ENCODE measurements at places on chromosomes 3 and 15.

- no peak for DNase-seq
These were observed 11.9 kb downstream of the P3H2 start for GRCh38 chr3:190108804-190109203.

DNA sequence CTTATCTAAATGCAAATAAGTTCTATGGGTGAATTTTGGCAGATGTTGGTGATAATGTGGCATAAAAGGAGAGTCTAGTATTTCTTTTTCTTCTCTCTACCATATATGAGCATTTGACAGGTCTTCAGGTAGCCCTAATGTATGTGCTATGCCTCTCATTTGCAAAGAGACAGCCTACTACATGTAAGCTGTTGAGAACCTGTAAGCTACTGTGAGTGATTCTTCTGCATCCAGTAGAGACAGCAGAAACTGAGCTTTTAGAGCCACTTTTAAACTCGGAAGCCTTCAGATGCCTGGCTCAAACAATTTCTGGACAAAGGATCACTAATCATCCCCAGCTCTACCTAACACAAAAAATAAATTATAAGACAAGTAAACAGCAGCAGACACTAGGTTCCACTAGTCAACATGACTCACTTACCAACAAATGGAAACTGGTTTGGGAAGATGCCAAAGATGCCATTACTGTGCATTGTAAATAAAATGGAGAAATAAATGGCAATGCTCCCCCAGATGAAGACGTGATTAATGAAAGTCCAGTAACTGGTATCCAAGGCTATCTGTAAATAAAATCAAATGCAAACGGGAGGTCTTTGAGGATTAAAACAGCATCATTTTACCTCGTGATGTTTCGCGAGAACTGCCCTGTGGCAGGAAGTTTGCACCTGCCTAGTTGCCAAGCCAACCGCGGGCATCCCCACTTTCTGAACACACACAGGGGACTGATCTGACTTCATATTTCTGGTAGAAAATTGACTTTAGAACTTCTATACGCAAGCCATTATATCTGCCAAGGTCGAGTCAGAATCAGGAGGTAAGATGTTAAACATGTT, 245.3 kb downstream of the DTWD1 start:
- peak; percentile 44 for DNase-seq

GRCh38 chr3:41629986-41630385, 331.9 kb downstream of the ULK4 start:
- no peak for DNase-seq

GRCh38 chr3:191412759-191413158, 48.2 kb upstream of the PYDC2 start:
- no peak for DNase-seq

DNA sequence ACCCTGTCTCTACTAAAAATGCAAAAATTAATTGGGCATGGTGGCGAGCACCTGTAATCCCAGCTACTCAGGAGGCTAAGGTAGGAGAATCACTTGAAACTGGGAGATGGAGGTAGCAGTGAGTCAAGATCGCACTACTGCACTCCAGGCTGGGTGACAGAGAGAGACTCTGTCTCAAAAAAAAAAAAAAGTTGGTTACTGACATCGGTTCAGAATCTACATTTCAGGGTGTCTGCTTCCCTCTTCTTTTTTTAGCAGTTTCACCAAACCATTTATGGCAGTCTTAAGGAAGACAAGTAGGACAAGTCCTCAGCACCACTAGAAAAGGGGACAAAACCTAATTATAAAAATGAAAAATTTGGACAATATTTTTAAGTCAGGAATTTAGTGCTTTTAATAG, 3.3 kb upstream of the USP4 start:
- DNase-seq, result no peak

DNA sequence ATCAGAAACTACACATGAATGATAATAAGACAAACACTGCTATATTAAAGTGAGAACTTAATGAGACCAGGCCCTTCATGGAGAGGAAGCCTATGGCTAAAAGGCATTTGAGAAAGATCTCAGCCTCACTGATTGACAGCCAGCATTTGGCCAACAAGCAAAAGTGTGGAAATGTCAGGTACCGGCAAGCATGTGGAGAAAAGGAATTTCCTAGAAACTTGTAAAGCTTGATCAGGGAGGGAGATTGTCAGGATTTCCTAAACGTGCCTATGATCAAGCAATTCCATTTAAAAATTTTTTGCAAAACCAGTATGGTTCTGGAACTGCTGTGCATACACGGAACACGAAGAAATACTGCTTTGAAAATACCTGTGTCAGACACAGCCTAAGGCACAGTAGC, 220.3 kb upstream of the ATP10A start:
- no peak for DNase-seq

GRCh38 chr3:13491206-13491974, 11.3 kb downstream of the HDAC11 start:
- DNase-seq, result no peak

DNA sequence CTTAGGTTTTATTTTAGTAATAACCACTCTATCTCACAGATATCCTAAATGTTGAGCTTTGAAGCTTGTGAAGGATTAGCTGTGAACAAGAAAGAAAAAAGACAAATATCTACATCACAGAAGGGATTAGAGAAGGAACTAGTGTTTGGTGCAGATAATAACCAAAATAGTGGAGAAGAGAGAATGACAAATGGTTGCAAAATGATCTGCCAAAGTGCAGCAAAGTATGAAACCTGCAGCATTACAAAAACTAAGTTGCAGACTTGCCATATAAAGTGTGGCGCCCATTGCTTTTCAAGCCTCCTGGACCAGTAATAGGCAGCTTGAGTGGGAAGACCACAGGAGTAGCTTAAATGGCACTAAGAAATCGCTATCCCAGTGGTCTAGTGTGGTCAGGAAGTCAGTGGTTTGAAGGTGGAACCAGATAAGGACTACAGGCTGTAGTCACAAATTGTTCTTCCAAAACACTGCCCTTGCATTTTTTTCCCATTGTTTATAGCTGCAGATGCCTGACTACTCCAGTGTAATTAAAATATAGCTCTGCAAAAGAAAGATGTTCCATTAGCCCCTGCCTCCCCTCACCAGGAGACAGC, 20.7 kb downstream of the TPM1 start:
- no peak for DNase-seq

- no peak for DNase-seq
These were observed 773 bp upstream of the DISP2 start for GRCh38 chr15:40357246-40357645.

DNA sequence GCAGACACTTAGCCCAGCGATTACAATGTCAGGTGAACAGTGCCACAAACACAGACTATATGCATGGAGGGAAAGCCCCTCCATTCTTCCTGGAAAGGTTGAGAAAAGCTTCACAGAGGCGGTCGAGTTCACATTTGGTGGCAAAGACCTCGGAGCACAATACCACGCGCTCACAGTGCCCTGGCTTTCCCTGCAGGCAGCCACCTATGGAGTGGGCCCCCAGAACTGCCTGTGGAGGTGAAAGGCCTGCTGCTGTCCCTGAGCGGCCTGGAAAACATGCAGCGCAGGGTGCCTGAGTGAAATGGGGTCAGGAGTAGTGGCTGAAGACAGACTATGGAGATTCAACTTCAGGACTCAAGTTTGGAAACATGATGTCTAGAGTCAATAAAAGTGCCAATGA, 26.9 kb downstream of the PDIA5 start:
- no peak for DNase-seq

DNA sequence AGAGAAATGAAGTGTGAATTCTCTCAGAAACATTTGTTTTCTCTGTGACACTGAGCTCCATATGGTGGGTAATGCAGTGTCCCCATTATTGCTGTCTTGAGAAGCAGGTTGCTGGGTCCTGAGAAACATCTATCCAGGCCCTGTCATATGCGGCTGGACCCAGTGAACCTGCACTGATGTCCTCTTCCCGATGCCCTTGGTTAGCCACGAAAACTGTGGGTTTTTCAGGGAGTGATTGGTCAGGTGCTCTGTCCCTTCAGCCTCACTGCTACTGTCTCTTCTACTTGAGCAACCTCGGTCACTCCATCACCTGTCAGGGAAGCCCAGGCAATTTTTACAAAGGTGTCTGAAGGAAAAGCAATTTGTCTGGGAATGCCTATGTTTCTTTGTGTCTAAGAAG, 77.0 kb downstream of the SLC7A14 start:
- no peak for DNase-seq

- no peak for DNase-seq
These were observed 145.5 kb upstream of the SYNPR start for GRCh38 chr3:63132461-63133250.

GRCh38 chr3:19455546-19455945, 307.2 kb downstream of the KCNH8 start:
- no peak for DNase-seq

DNA sequence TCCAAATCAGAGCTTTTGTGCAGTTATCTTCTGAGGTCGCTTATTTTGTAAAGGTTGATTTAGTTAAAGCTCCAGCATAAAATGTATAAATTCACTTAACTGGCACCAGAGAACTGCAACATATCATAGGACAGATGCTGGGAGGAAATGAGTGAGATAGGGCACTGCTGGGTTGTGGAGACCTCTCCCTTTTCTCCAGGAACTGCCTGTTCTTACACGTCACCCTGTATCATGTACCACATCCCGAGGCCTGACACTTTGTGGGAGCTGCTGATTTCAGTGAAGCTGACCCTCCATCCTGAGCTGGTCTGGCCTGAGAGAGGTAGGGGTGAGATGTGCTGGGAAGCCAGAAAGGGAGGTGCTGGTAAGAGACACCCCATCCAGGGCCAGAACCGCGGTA, 213.8 kb upstream of the FEZF2 start:
- no peak for DNase-seq

DNA sequence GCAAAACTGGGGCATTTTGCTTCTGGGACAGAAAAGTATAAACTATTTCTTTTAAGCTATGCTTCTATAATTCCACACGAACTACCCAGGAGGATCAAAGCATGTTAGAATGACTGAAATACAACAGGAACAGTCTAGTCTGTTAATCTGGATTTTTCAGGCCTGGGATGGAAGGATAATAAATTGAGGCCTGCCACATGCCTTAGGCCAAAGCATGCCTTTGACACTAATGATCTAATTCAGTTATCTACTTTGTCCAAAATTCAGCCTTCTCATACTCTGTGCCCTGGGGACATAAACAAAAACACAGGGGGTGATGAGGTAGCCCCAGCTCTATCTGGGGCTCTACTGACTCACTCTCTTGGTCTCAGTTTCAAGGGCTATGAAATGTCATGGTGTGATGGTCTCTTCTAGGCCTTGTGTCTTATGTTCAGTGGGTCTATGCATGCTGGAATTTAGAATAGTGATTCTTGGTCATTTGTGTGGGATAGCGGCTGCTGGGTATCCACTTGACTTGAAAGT, 32.5 kb downstream of the GAP43 start:
- DNase-seq, result no peak

- DNase-seq, result no peak
These were observed 609.7 kb downstream of the MCTP2 start for GRCh38 chr15:94840794-94841783.

DNA sequence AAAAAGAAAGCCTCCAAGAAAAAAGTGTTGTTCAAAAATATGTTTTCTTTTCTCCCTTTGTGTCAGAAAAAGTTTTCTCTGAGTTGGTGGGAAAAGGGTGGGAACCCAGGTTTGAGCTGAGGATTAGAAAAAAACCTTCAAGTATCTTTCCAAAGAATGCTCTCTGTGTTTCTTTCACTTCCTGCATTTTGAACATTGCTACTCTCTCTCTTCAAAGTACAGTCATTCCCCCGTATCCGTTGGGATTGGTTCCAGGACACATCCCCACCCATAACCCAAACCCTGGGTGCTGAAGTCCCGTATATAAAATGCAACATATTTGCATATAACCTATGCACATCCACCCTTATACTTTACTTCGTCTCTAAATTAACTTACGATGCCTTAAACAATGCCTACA, 139.6 kb downstream of the TMCO5A start:
- DNase-seq, result no peak

DNA sequence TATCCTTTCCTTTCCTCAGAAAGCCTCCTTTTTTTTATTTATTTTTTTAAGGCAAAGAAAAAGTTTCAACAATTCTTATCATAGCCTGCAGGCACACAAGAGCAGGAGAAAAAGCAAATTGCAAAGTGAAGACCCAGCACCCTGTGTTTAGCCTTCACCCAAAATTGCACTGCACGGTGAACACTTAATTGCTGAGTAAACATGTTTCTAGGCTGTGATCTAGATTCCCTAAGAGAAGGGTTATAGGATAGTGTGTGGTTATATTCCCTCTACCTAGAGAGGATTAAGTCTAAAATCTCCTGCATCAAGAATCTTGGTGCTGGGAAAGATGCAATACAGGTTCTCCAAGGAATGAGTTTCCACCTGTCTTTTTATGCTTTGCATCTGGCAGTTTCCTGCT, 70.2 kb upstream of the BFSP2 start:
- no peak for DNase-seq

DNA sequence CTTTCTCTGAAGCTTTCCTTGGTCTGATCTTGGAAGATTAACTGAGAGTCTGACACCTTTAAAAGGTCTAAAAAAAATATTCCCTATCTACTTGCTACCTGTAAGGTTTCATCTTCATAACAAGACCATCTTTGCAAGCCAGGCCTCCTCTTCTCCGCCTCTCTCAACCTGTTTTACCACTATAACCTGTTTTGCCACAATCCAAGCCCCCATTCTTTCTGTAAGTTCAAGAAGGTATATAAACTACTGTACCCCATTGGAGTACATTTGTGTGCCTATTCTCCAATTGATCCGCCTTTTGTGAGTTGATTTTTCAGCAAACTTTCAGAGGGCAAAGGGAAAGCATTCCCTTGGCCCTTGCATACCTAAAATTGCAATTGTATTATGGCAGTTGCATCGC, 319.3 kb upstream of the NECTIN3 start:
- no peak for DNase-seq

DNA sequence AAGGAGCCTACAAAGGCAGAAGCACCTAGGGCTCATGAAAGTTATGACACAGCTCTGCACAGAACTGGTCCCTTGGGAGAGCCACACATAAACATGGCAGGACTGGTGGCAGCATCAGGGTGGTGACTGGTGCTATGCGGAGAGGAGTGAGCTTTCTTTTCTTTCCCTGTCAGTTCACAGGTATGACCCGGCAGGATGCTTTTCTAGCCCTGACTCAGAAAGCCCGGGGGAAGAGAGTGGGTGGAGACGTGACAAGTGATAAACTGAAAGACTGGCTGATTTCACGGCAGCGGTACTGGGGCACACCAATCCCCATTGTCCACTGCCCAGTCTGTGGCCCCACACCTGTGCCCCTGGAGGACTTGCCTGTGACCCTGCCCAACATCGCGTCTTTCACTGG, 103.0 kb downstream of the LARS2 start:
- DNase-seq, result no peak

GRCh38 chr3:182713743-182714517, 79.4 kb upstream of the ATP11B start:
- peak; percentile 40 for DNase-seq

DNA sequence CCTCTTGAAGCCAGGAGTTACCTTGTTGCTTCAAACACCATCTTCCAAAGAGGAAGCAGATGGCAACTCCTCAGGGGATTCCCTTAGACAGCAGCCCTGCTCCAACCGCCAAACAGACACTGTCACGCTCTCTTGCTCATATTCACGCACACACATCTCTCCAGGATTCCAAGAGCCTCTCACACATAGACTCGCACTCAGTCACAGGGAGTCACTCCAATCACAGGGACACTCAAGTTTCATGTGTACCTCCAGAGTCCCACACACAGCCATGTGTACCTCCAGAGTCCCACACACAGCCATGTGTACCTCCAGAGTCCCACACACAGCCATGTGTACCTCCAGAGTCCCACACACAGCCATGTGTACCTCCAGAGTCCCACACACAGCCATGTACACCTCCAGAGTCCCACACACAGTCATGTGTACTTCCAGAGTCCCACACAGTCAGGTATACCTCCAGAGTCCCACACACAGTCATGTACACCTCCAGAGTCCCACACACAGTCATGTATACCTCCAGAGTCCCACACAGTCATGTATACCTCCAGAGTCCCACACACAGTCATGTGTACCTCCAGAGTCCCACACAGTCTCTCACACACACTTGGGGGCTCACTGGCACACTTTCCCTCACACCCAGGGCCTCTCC, 6.1 kb downstream of the VWA5B2 start:
- DNase-seq, result no peak

Data from A549 (cell line).